ENCODE measurements at places on chromosomes 12 and 14.

DNA sequence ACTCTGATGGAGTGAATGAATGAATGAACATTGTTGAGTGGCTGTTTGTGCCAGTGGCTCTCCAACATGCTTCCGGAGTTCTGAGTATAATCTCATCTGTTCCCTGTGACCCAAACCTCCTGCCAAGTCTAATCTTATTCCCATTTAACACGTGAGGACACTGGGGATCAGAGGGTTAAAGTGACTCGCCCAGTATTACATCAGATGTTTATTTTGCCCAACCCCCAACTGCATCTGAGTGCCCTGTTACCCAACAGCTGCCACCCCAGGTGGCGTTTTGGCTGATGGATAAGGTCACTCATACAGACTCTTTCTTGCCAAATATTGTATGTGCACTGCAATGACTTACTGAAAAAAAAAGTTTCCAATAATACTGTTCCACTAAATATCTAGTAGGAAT, 210.9 kb downstream of the EXOC5 start:
- no peak for DNase-seq

GRCh38 chr14:41403360-41403759, 203.3 kb upstream of the LRFN5 start:
- DNase-seq = no peak

- peak; percentile 54 for DNase-seq
Observed at GRCh38 chr12:57342207-57342691, 88.6 kb downstream of the R3HDM2 start.

- no peak for DNase-seq
Observed at GRCh38 chr12:113088037-113088436, 31.5 kb downstream of the DTX1 start.

DNA sequence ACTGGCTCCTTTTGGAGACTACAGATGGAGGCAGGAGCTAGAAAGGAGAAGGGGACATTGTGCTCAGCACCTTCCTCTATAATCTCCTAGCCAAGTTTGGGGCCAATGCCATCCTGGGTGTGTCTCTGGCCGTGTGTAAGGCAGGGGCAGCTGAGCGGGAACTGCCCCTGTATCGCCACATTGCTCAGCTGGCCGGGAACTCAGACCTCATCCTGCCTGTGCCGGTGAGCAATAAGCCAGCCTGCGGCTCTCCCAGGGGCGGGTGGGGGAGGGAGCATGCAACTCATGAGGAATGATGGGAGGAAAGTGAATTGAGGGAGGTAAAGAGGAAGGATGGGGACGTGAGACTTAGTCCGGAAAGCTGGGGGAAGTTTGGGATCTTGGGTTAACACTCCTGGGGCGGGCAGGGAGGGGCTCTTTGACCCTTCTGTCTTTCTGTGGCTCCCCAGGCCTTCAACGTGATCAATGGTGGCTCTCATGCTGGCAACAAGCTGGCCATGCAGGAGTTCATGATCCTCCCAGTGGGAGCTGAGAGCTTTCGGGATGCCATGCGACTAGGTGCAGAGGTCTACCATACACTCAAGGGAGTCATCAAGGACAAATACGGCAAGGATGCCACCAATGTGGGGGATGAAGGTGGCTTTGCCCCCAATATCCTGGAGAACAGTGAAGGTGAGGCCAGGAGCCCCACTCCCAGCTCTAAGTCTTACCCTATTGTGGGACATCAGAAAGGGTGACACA, 3.3 kb downstream of the ENO2 start:
- DNase-seq = no peak

- peak; percentile 80 for DNase-seq
Observed at GRCh38 chr12:10705655-10706054, 17.5 kb downstream of the YBX3 start.

DNA sequence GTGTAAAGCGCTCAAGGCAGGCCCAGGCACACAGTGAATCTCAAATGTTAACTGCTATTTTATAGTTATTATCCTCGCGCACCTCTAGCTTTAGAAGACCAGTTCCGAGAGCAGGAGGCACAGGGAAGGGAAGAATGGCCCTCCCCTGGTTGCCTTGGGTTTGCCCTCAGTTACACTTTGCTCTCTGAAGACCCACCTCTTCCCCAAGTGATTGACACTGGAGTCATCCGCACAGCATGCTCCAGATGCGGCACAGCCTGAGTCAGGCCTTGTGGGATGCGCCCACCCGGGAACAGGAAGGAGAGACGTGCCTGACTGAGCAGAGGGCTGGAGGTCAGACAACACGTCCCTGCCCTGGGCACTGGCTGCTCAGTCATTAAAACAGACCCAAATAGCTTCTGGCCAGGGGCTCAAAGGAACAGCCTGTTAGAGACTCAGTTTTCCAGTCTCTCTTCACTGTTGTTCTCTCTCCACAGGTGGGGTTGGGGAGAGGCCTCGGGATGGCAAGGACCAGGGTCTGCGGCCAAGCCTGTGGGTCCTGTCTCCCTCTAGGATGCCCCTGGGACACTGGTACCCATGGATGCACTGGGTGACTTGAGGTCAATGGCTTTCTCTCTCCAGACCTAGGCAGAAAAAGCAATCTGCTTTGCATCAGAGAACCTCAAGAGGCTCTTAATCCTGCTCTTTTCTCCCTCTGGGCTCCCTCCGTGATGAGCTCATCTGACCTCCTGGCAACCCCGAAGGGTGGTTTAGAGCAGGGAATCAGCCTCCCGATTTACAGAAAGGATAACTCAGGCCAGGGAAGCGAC, 13.6 kb upstream of the MLXIP start:
- DNase-seq = peak; percentile 82

DNA sequence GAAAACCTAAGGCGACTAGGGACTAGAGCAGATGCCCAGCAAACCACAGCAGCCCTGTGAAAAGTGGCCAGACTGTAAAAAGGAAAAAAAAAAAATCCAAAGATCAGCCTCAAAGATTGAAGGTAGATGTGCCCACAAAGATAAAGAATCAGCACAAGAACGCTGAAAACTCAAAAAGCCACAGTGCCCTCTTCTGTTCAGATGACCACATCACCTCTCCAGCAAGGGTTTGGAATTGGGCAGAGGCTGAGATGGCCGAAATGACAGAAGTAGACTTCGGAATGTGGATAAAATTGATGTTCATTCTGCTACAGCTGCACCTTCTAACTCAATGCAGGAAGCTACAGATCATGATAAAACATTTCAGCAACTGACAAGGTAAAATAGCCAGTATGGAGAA, 154.4 kb downstream of the GPHN start:
- DNase-seq = no peak

- DNase-seq = no peak
Observed at GRCh38 chr14:61113561-61114225, 132.6 kb downstream of the SLC38A6 start.

GRCh38 chr12:24020397-24021163, 71.1 kb upstream of the SOX5 start:
- DNase-seq = no peak

DNA sequence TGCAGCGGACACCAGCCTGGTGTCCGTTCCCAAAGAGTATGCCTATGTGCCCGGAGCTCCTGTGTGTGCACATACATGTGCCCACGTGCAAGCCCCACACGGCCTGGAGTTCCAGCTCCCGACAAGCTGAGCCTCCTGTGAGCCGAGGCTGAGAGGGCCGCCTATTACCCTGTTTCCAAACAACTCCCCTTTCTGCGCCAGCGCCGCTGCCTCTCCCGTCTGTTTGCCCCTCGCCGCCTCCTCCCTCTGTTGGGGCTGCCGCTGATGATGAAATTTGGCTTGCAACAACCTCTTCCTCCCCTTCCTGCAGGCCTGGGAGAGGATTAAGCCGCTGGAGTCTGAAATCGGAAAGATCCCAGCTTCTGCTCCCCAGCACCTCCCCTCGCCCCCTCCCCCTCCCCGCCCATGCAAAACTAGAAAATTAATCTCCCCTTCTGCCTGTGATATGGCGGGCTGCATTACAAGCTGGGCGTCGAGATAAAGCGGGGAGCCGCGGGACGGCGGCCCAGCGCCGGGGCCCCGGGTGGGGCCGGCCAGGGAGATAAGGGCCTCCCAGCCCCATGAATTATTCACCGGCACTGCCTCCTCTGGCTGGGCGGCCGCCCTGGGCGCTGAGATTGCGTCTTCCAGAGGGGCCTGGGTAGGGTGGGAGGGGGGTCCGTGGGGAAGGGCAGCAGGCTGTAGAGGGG, 6.8 kb upstream of the ASIC1 start:
- peak; percentile 64 for DNase-seq

DNA sequence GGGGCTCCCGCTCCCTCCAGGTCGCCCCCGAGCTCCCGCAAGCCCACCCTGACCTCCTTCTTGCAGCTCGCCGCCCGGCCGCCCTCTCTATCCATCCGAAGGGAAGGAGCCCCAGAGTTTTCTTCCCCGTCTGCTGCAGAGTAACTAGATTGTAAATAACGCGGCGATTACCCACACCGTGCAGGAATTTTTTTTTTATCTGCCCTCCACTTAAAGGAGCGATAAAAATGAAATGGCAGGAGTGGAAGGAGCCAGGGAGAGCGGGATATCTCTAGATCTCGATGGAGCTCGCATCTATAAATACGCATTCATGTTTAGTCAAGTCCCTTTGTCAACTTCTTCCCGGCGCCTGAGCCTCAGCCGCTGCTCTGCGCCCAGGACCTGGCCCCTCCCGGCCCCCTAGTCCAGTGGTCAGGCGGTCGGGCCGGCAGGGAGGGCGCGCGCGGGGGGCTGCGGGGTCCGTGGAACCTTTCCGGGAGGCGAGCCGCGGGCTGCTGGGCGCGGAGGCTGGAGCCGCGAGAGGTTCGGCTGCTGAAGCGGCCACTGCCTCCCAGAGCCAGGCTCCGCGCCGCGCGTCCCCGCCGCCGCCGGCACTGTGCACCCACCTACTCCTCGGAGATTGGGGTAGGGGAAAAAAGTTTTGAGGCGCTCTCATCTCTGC, 386.0 kb downstream of the BCAT1 start:
- peak; percentile 7 for DNase-seq

DNA sequence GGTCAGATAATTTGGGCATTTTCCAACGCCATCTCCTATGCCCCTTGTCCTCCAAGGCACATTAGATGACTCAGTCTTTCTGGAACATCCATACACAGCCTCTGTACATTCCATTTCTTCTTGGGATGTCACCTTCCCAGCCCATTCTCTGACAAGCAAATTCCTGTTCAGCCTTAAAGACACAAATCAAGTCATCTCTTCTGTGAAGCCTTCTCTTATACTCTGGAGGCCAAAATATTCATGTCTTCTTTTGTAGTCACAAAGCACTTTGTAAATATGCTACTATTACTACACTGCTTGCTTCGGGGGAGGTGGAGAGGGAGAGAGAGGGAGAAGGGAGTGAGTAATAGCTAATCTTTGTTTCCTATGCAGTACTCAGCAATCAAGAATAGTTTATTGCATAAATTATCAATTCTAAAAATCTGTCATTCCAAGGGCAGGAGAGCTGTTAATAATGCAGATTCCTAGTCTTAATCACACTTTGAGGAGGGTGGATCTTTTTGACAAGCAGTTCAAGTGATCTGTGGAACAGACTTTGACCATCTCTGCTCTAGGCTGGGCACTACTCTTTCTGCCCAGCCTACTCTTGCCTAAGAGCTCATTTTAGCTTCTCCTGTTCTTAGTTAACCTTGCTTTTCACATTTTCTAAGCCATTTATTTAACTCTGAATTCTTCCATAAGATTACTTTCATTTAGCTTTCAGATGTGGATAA, 27.9 kb downstream of the KCNMB4 start:
- DNase-seq = peak; percentile 71

DNA sequence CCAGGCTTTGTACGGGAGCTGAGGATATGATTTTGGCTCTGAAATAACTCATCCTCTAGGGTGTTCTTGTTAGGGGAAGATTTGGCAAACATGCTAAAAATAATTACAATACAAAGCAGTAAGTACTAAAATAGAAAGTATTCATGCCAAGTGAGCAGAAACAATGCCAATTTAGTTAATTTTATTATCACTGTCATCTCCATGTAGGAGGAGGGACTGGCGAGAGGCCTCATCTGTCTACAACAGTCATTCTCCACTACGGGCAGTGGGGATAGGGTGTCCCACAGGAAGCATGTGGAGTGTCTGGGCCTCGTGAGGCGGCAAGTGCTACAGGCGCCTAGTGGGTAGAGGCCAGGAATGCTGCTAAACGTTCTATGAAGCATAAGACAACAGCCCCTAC, 3.3 kb downstream of the ISM2 start:
- DNase-seq = no peak

DNA sequence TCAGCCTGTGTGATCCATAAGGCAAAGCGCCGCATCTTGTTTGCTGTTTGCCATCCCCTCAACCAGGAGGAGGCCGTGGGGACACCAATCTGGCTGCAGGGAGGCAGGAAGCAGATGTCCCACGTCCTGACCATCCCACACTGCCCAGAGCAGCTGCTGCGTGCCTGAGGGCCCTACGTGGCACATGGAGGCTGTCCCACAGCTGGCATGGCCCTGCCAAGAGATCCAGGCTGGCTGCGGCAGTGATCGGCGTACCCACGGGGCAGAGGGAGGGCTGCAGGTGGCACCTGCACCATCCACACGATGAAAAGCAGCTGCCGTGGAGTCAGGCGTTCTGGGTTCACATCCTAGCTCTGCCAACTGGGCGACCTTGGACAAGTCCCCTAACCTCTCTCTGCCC, 42.0 kb downstream of the NCOR2 start:
- peak; percentile 74 for DNase-seq

DNA sequence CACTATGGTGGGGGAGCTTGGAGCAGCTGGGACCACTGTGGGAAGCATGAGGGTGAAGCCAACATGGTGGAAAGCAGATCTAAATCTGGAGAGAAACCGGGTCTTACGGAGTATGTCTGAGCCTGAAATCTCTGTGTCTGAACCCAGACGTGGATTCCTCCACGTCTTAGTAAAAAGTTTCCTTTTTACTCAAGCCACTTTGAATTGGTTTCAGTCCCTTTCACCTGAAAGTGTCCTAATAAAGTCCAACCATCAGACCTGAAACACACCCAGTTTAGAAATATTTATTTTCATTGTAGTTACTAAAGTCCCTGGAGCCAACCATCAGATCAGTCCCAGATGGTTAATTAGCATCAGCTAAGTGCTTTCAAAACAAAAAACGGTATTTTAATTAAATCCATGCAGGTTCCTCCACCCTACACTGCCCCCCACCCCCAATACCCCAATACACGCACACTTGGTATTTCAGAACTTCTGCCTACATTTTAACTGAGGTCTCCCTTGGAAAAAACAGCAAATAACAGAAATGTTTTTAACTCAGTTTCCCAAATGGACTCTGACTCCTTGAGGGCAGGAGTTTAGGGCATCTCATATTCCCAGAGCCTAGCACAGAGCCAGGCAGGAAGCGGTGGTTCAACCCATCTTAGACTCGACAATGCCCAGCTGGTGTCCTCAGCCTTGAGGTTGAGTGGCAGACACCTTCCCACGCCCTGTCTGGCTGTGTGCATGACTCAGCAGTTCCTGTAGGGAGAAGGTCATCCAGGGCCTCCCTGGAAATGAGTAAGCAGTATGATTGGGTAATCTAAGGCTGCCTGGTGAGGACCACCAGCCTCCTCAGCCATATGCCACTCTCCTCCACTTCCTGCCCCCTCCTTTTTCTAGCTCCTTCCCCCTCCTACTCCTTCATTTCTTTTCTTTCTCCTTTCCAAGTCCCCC, 175.8 kb downstream of the TTC8 start:
- DNase-seq = peak; percentile 100

DNA sequence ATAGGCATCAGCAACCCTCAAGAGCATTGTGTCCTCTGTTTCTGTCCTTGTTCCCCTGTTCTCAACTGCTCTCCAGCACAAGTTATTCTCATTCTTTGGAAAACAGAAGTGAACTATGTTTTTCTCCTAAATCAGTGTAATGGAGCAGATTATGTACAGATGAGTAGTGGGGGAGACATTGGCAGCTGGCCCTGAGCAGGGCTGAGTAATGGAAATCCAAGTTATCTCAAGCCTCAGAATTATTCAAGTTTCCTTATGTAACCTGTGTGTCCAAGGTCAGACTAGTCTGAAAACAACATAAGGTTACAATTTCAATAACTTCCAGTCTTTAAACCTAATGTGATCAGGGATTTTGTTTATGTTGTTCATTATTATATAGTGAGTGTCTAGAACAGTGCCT, 116.1 kb upstream of the FUT8 start:
- DNase-seq = peak; percentile 23

Measured in AG10803 (cell line).